ENCODE measurements at places on chromosomes 1 and 21.

- no peak for DNase-seq
Measured at GRCh38 chr1:178938101-178938958, 67.5 kb upstream of the ANGPTL1 start.

DNA sequence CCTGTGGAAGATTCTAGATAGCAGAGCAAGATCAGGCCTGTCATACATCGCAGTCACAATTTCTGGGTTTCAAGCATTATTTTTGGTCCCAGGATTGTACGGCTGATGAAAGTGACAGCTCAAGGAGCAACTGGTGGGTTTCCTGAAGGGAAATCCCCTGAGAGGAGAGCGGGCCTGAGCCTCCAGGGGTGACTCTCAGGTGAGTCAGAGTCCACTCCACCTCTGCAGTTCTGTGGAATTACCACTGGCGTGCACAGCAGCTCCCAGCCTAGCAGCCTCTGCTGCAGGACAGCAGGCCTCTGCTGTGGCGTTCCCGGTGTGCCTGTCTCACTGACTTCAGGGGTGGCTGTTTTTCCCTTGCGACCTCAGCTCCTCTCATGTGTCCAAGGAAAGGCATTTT, 24.4 kb downstream of the SLC66A1 start:
- DNase-seq = no peak

DNA sequence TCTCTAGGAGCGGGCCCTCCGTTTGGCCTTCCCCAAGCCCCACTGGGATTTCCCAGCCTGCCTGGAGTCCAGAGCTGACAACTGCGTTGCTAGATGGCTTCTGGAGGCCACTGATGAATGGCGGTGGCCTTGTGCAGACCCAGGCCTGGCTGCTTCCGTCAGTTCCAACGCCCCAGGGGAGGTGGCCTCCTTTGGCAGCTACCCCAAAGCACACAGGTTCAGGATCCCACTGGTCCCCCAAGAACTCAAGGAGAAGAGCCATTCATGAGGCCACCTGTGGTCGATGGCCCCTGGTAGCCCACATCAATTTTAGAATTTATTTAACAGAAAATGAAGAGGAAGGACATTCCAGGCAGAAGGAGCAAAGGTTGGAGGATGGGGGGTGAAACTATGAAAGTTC, 85.2 kb downstream of the LACTBL1 start:
- DNase-seq = no peak

DNA sequence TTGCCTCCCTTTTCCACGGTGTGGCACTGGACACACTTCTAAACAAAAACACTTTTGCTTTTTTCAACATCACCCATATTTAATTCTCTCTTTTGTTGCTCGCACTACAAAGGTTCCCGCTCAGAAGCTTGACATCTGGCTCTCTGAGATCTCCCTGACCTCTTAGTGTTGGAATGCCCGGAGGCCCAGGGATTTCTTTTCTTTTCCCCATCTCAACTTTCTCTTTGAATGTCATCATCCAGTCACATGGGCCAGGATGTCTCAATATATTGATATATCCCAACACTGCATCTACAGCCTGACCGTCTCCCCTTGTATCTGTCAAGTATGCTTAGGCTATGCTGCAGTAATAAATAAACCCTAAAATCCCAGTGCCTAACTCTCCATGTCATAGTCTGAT, 54.3 kb upstream of the DESI2 start:
- DNase-seq = no peak

DNA sequence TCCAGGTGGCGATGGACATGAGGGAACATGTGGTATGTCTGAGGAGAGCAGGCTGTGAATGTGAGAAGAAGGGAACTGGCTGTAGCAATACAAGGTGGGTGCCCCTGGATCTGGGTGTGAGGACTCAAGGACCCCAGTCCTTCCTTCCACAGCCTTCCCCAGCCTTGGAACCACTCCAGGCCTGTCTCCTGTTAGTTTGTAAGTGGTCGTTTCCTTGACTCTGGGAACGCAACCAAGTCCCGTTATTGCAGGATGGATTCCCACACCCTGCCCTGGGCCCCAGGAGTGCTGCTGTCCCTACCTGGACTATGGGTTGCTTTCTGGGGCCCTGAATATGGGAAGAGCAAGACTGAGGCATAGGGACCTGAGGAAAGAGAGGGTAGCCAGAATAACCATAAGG, 47.2 kb upstream of the VANGL1 start:
- no peak for DNase-seq

- DNase-seq = no peak
Measured at GRCh38 chr1:151187205-151187604, 2.8 kb downstream of the VPS72 start.

DNA sequence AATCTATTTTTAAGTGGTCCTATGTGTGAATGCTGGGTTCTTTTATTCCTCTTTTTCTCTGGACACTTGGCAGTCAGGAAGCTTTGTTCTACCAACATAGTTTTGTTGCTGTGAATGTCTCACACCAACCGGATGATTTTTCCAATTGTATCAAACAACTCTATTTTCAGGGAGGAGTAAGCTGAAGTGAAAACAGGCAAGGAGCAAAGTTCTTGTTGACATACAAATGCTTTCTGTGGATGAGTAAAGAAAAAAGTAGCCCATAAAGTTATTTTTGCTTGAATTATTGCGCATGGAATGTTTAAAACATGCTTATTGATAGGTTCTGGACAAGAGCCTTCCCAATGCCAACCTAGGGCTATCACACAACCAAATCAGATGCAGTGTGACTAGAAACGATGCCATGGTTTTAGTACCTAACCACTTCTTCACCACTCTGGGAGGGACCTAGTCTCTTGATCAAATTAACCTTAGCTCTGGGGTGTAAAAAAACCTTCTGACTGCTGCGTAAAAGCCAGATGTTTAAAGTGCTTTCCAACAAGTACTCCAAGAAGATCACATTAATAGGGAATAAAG, 4.5 kb downstream of the IER5 start:
- no peak for DNase-seq

- no peak for DNase-seq
Measured at GRCh38 chr1:33140153-33141149, 41.4 kb downstream of the TRIM62 start.

DNA sequence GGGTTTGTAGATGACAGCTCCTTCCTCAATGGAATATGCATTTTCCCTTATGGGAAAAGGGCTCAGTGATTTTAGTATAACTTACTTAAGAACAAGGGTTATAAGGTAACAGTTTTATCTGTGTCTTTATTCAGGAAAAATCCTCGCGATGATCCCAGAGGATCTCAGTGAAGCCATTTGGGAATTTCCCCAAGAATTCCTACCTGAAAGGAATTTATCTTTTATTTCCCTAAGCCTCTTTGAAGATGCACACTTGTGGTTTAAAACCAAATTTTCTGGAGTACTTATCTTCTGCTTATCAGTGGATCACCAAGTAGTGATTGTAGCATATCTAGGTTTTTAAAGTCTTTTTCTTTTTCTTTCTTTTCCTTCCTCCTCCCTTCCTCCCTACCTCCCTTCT, 58.8 kb downstream of the AK4 start:
- no peak for DNase-seq
